ENCODE measurements at places on chromosomes 5 and 9. TPM values are rescaled to one million over a fixed set of nuclear protein-coding genes. Genes with fewer than 3 reads are reported as not detected.

- no peak for DNase-seq
These were observed 201.5 kb downstream of the AUH start for GRCh38 chr9:91160181-91160580.

DNA sequence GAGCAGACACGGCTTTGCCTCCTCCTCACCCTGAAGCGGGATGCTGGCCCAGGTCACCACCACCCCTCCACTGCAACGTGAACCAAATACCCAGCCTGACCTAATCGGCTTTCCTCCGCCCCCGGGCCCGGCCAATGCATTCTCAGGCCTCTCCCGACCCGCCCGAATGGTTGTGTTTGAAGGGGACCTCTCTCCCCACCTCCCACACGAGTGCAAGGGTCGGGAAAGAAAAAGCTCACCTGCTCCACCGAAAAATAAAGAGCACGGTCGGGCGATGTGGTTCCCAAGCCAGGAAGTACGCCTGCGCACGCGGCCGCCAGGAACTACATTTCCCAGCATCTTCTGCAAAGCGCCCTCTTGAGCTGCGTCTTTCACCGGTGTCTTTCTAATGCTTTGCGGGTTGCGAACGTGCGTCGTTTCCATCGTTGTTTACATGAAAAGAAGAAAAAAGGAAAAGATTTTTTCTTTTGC, at the start of gene ZNF883:
Gene ZNF883, minus strand, starts transcription at position 282 of the 471 bp plus-strand sequence.
- DNase-seq: peak; percentile 60

- DNase-seq: peak; percentile 41
These were observed 727 bp downstream of the RHOBTB3 start for GRCh38 chr5:95731571-95732554.

DNA sequence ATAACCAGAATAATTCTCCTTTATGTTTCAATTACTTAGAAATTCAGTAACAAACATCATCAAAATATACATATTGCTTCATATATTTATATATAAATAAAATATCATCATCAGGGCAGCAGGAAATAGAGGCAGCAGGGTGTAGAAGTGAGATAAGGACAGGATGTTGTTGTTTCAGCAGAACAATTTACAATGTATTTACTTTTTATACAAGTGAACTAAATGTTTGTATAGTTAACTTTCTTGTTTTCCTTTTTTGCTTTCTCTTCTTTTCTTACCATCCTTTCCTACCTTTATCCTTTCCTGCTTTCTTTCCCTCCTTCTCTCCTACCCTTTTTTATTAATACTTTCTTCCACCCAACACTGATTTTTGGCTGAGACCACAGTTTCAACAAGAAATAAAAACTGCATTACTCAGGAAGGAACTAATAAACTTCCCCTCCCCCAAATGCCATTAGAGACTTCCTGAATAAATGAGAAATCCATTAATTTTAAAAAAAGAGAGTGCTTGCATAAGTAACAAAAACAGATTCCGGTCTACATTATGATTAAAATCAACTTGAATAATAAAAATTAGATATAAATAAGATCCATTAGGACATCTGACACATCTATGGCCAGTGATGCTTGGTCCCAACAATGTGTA, 159.8 kb upstream of the ACOT12 start:
- DNase-seq: no peak

GRCh38 chr5:161001604-161002003, 149.6 kb upstream of the ATP10B start:
- no peak for DNase-seq

GRCh38 chr5:130871346-130872086, 293.5 kb downstream of the HINT1 start:
- DNase-seq: peak; percentile 19

The NKD2 gene
- 2.8 TPM for total RNA-seq

The LAMC3 gene
- 0.49 TPM for total RNA-seq

GRCh38 chr5:138629392-138629791, 54.2 kb upstream of the HSPA9 start:
- no peak for DNase-seq

DNA sequence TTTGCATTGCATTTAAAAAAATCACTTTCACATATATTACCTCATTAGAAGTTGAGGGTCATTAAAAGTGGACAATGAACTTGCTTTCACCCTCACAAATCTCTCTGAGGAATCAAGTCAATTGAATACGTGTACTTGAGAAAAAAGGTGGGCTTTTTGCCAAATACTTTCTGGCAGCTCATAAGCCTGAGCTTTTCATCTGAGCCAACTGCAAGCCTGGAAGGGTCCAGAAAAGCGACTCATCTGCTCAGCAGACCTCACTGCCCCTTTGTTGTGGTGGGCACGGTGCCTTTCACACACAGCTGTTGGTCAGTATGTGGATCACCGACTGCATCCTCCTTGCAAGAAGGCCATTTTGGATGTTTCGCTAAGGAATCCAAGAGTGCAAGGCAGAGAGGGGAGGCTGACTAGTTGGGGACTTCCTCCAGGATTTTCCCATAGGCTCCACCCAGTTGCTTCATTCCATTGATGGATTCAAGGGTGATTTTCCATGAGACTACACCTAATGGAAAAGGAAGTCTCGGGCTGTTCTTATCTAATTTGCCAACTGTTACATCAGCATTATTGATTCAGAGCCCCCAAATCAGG, 564.7 kb downstream of the PDE4D start:
- DNase-seq: peak; percentile 52
